ENCODE measurements at places on chromosomes 16 and 17.
A peak's percentile ranks its signal among the peaks of the same experiment; 100 is the strongest.

DNA sequence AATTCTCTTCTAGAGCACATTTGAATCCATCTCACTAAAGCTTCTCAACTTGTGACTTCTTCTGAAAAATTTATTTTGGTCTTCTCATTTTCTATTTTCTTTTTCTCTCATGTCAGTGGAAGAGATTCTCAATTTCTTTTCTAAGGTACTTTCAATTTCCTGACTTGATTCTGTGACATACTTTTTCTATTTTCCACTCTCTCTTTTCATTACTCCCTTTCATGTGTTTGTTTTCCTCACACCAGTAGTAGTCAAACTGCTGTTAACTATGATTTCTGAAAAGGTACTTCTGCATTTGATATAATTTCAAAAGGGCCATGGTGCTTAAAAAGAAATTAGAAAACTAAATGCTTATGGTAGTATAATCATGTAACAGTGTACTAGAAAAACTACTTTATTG lies 41.9 kb downstream of the NFAT5 start:
- DNase-seq = no peak

DNA sequence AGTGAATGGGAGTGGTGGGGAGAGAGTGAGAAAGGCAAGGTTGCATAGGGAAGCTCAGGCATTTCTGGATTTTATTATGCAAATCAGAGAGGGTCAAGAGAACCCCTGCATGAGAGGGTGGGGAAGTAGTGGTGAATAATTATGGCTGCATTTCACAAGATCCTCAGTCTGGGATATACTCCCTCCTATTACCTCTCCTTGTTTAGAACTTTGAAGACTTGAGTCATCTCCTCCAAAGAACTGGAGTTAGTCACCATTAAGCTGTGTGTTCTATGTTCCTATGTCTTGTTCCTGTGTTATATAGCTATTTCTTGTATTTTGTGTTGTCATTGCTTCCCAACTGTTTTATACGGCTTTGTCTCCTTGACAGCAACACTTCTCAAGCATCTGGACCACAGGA lies 18.4 kb downstream of the SOX9 start:
- DNase-seq = no peak

GRCh38 chr17:69592692-69593350 lies 178.3 kb downstream of the MAP2K6 start:
- peak; percentile 78 for DNase-seq

DNA sequence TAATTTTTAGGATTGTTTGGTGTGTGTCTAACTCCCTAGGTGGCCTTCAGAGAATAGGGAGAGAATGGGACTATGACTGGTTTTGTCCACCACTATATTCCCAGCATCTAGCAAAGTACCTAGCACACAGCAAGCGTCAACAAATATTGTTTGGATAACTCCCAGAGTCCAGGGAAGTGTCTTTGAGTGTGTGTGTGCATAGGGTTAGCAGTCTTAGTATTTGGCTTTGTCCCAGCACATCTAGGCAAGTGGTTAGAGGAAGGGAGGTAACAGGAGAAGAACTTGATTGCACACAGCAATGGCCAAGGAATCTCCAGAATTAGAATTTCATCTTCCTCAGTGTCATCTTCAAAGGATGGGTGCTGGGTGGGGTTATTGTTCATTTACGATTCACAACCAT lies 385.4 kb upstream of the CDH5 start:
- DNase-seq = no peak

- DNase-seq = no peak
Measured at GRCh38 chr17:18224053-18224386, 1.4 kb upstream of the LLGL1 start.

- no peak for DNase-seq
Measured at GRCh38 chr16:82824408-82824807, 197.6 kb downstream of the CDH13 start.

GRCh38 chr16:11684231-11685025 lies 16.2 kb downstream of the SNN start:
- DNase-seq = no peak

Data from AG04449 (cell line).